ENCODE measurements at places on chromosomes 3 and 15.

- no peak for DNase-seq
These were observed 48.1 kb downstream of the IQSEC1 start for GRCh38 chr3:13025090-13025489.

GRCh38 chr3:156509189-156510174 lies 45.4 kb downstream of the SSR3 start:
- DNase-seq, result no peak

DNA sequence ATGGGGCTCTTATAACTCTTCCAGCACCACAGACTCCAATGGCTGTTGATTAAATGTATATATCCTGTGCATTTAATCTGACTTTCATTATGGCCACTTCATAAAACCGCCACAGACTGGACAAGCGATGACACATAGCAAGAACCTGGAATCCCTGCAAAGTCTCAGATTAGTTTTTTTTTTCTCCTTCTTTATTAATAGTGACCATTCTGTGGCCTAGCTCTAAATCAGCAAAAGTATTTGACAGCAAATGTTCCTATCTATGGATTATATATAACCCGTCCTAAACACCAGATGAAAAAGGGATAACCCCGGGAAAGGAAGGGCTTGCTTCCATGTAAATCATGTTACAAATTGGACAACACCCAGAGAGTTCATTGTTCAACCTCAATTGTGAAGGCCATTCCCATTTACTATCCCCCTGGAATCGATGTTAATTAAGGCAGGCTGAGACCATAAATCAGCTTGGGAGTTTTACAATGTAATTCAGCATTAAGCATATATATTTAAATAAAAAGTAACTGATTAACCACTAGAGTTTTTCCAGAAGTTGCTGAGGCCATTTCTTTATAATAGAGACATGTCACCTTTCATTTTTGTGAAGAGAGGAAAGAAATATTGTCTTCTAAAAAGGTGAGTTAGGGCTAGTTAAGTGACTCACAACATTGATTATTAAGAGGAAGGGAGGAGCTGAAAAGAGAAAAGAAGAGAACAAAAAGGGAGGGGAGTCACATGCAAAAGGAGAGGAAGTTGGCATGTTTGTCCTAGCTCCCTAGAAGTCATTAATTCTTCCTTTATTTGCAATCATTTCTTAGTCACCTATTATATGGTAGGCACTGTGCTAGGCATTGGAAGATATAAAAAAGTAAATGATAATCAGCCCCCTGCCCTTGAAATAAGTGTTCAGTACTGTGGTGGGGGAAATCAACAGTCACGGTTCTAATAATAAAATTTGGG lies 26.2 kb downstream of the ALDH1A2 start:
- DNase-seq, result no peak

GRCh38 chr3:18888370-18888769 lies 259.9 kb upstream of the KCNH8 start:
- no peak for DNase-seq

DNA sequence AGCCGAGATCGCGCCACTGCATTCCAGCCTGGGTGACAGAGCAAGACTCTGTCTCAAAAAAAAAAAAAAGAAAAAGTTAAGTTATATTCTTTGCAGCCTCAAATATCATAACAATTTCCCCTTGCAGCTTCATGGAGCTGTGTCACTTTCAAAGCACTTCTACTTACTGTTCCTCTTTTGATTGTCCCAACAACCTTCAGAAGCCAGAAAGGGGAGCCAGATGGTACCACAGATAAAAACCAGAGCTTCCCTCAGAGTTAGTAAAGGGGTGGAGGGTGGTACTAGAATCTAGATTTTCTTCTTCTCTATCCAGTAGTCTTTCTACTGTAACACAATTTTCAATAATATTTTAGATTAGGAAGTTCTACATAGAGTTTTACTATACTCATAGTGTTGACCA lies 188.8 kb downstream of the TAFA4 start:
- DNase-seq, result no peak

GRCh38 chr3:109643590-109643989 lies 306.2 kb upstream of the DPPA4 start:
- DNase-seq, result no peak

- DNase-seq, result no peak
These were observed 105.1 kb downstream of the ZMAT3 start for GRCh38 chr3:178966299-178967176.

GRCh38 chr3:150725548-150725947 lies 21.8 kb upstream of the ERICH6 start:
- DNase-seq, result no peak

GRCh38 chr3:65019443-65020055 lies 331.7 kb upstream of the ADAMTS9 start:
- DNase-seq, result no peak

All from stimulated activated CD4-positive, alpha-beta T cell treated with anti-CD3 and anti-CD28 coated beads, Interleukin-1b, Interleukin-23, amount 100 ng/mL, for 1 hour (primary cell).